ENCODE measurements at places on chromosomes 7 and 10.

DNA sequence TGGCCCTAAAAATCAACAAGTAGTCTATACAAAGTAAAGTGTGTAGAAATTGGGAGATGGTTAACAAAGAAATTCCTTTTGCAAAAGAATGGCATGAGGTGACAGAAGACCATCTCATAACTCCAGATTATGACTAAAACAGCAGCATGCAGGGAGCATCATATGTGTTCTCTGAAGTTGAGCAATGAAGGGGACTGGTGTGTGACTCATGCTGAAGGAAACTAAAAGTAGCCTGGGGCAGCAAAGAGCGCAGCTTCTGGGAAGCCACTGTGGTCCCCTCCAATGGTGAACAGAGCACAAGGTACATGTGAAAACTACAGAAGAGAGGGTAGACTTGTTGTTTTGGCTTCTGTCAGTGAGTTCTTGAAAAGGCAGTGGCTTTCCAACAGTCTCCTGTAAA is 133.4 kb downstream of the MACC1 start:
- peak; percentile 55 for DNase-seq

DNA sequence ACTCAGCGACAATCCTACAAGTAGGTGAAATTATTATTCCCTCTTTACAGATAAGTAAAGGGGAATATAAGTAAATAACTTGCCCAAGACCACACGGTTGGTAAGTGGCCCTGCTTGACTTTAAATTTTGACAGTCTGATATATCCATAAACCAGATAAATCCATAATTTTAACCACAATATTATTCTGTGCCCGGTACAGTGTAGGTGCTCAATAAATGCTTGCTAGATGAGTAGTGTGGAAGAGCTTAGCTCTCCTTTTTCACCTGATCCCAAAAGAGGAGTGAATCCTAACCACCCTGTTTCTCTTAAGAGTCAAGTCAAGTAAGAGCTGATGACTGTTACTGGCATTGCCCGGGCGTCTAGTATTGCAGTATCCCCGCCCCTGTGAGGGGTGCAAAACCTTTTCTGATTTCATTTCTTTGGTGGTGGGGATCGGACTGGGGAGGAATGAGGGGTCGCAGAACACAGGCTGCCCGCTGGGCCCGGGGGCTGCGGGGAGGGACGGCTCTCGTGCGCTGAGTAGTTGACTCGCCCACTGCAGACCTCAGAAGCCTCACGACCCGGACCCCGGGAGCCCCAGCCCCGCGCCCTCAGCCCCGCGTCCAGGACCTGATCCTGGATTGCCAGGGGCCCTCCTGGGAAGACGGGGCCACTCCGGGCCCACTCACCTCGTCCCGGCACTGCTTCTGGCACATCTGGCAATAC is 490 bp downstream of the KIN start:
- no peak for DNase-seq

GRCh38 chr7:84971360-84971759 is 215.5 kb downstream of the SEMA3D start:
- no peak for DNase-seq

DNA sequence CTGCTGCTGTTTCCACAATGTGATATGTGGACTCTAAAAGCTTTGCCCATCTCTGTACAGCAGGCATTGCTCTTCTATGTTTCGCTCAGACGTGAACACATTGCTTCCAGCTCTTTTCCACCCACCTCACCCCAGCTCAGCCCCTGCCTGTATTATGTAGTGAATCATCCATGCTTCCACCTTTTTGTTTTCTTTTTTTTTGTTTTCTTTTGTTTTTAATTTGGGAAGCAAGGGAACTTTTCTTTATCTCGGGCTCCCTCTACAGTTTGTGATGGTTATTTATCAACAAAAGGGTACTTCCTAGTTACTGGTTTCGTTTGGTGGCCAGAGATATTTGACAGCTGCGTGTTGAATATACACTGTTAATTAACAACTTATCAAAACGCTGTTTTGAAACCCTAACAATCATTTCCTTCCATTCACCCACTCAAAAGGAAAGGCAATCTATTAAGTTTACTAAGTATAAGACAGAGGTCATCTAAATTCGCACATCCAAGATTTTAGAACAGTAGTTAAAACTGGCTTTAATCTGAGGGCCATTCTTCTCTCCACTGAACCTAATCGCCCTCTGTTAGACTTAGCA is 127.9 kb upstream of the STK17A start:
- DNase-seq = peak; percentile 37

- no peak for DNase-seq
These were observed 131.7 kb downstream of the SORCS1 start for GRCh38 chr10:107032700-107033401.

GRCh38 chr7:100855515-100855914 is 3.0 kb downstream of the SLC12A9 start:
- DNase-seq = no peak

DNA sequence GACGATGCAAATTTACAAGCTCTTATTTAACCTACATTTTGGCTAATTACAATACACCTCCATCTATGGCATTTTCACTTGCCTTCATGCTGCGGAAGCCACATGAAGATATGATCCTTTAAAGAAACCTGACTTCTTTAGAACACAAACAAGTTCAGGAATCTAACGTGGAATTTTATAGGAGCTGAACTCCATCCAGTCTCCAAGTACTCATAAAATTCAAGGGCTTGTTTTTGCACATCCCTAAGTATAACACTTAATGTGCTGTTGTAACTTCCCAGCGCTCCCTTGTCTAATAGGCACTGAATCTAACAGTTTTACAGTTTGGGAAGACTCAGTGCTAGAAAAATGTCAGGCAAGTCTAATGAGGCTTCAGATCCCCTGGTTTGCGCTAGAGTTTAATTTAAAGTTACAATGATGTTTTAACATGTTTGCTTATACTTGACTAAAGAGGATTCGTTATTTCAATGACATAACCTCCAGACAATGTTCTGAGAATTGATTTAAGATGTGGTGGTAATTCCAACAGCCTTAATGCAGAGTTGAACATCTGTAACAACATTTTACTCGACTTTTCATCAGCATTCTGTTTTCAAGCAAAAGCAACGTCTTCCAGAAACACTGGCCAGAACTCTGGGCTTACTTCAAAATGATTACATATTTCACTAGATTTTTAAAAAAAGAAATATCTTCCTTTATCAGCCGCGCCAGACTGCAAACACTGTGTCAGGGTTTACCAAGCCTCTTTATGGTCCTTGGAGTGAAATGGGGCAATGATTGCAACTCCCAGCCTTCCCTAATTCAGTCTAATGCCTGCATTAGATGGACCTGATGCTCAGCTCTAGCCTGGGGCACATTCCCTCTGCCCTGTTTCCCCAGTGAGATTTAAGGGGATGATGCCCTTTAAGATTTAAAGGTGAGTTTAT is 664.3 kb downstream of the KCNMA1 start:
- DNase-seq = no peak

Measured in foreskin keratinocyte (primary cell).